Endodermal cell (in vitro differentiated cells): ENCODE measurements at places on chromosomes 6 and 20. TPM values are rescaled to one million over a fixed set of nuclear protein-coding genes. Genes with fewer than 3 reads are reported as not detected.
A peak's percentile ranks its signal among the peaks of the same experiment; 100 is the strongest.

Gene ULBP3
- 2.7 to 4.4 TPM (median 3.8 TPM) in 3 replicates for total RNA-seq

Gene TAGAP
- not detected in 3 replicates for total RNA-seq

DNA sequence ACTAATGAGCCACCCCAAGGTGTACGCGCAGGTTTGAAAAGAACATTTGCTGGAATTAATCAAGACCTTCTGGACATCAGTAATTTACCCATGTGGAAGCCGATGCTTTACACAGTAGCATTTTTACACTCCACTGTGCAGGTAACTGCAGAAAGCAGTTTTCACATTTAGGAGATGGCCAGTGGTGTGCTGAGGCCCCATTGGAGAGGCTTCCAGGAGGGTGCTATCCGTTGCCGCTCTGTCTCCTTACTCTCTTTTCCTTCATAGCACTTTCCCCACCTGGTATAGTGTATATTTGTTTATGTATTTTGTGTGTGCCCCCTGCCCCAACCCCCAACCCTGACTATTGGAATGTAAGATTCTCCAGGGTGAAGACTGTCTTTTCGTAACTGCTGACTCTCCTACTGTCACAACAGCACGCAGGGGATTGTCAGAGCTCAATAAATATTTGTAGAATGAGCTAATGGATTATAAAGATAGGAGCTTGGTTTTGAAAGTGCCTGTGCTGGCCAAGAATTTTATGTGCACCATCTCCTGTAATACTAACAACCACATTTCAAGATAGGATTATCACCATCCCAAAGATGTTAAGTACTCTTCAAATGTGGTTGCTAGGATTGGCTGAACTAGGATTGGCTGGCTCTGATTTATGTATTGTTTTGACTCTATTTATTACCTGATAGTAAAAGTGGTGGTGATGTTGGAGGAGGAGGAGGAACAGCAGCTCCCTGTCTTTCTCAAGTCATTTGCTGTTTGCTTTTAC lies 74.0 kb upstream of the GLP1R start:
- no peak overlapping the region for H3K27ac ChIP-seq
- H3K36me3 ChIP-seq: no peaks in the 10 kb centered on the region
- no peaks in the 10 kb centered on the region for H3K27me3 ChIP-seq
- peak overlapping the region; percentile 58 for H3K4me3 ChIP-seq
- DNase-seq: no peak

DNA sequence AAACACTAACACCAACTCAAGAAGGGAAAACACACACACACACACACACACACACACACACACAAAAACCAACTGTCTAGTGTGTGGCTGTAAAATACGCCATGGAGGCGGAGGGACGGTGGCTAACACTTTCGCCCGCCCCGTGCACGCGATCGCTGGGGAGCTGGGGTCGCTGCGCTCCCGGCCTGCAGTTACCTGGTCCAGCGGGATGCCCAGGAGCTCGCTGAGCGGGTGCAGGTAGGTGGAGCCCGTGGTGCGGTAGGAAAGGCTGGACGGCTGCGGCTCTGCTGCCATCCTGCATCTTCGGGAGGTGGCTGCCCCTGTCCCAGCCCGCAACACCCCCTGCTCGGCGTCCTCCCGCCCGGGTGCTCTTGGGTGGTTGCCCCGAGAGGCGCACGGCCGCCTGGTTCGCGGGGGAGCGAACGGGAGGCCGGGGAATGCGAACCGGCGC lies 303 bp downstream of the MBOAT1 start:
- H3K4me1 ChIP-seq: peaks cover 6% of the 10 kb centered on the region
- peak overlapping the region; percentile 91 for H3K4me3 ChIP-seq
- no peaks in the 10 kb centered on the region for H3K27me3 ChIP-seq

Gene HS3ST5
- total RNA-seq: 0.75 and 2.0 TPM in 2 replicates

DNA sequence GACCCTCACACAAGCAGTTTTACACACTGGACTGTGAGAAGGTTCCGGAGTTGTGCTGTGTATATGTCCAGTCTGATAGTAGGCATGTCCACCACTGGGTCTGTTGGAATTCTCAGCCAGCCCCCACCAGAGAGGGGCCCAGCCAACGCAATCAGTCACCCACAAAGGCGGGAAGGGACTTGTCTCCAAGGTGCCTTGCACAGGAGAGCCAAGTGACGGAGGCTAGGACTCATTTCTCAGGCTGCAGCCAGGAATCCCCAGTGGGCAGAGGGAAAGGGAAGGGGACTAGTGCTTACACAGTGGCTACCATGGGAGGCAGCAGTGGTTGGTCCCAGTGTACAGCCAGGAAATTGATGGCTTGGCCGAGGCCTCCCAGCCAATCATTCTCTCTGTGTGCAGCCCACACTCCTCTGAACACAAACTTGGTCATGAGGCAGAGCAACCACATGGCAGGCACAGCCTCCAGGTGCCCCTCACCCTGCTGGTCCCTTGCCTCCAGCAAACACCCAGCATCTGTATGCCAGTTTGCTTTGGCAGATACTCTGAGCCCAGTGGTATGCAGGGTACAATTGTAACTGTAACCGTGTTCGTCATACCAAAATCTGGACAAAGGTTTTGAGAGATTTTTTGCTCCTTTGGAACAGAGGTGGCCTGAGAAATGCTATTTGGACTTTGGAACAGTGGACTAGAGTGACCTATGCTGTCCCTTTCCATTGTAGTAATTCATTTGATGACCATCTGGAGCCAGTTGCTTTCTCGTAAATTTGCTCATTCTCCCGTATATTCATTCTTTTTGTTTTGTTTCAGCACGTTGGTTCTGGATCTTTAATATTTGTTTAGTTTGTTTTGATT lies 72.9 kb upstream of the MYL9 start:
- no peak overlapping the region for H3K27ac ChIP-seq
- peaks cover 44% of the 10 kb centered on the region for H3K36me3 ChIP-seq
- DNase-seq: no peak
- H3K27me3 ChIP-seq: no peaks in the 10 kb centered on the region
